ENCODE measurements at places on chromosomes 7 and 10.

- no peak for DNase-seq
Measured at GRCh38 chr10:69043931-69044531, 43.9 kb upstream of the SRGN start.

DNA sequence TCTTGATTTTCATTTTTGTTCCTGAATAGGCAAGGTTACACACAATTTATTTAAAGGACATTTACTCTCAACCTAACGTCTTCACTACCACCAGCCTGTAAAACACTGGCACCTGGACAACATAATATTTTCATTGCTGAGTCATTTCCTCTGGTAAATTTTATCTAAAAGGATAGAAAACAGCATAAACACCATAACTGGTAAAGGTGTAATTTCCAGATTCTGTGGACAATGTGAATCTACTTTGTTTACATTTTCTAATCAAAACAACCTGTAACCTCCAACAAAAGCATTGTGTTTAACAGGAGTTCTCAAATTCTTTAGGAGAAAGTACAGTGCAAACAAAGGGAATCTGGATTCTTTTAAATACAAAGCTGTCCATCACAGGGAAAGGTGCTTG is 472.0 kb upstream of the AKR1E2 start:
- DNase-seq, result no peak

- no peak for DNase-seq
Measured at GRCh38 chr7:24916463-24917040, 63.4 kb downstream of the OSBPL3 start.

DNA sequence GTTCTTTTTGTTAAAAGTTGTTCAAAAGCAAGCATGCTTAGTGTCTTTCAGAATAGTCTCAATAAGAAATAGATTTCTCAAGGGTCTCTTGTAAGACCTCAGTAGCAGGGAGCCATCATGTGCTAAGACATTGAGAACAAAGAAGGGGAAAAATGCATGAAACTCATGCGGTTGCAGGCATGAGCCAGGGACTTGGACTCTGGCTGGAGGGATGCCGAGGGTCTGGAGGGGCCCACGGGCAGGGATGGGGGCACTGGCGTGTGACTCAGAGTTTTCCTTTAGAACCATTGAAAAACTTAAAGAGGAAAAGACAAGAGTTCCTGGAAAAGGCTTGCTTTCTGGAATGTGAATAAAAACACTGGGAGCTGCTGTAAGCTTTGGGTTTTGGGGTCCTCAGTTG is 253.3 kb downstream of the CCDC3 start:
- DNase-seq, result no peak

Data from sciatic nerve (tissue), 2 donors.